ENCODE measurements at places on chromosomes 1 and 21.

GRCh38 chr1:222117809-222118208 is 375.9 kb upstream of the DUSP10 start:
- no peak for DNase-seq

DNA sequence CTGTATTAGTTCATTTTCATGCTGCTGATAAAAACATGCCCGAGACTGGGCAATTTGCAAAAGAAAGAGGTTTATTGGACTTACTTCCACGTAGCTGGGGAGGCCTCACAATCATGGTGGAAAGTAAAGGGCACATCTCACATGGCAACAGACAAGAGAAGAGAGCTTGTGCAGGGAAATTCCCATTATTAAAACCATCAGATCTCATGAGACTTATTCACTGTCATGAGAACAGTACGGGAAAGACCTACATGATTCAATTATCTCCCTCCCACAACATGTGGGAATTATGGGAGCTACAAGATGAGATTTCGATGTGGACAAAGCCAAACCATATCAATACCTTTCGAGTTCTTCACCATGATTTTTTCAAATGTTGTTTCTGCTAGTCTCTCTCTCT is 3.7 kb upstream of the CHRM3 start:
- no peak for DNase-seq

- DNase-seq, result no peak
Measured at GRCh38 chr1:66262208-66262963, 271.6 kb upstream of the SGIP1 start.

DNA sequence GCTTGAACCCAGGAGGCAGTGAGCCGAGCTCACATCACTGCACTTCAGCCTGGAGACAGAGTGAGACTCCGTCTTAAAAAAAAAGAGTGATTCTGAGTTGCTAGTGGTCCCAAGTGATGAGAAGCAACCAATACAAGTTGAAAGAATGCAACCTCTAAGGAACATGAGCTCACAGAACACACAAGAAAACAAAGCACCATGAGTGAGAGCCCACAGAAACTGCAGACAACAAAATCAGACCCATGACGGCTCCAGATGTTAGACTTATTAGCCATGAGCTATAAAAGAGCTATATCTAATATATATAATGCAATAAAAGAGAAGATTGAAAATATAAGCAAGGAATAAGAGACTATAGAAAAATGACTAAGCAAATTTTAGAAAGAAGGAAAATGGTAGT is 50.0 kb downstream of the MATN1 start:
- no peak for DNase-seq

- no peak for DNase-seq
Measured at GRCh38 chr1:100415498-100415778, 63.1 kb downstream of the CDC14A start.

All from GM13977 (cell line).